ENCODE measurements at places on chromosomes 4 and X. TPM values are rescaled to one million over a fixed set of nuclear protein-coding genes. Genes with fewer than 3 reads are reported as not detected.

VSIG4 gene
- not detected for total RNA-seq

NKX6-1 gene
- total RNA-seq, result not detected

RBM47 gene
- total RNA-seq, result 3.2 TPM

NR0B1 gene
- not detected for total RNA-seq

FGG gene
- total RNA-seq, result not detected

ANXA5 gene
- 809 TPM for total RNA-seq

NEIL3 gene
- total RNA-seq, result 1.2 TPM

H2BW2 gene
- total RNA-seq, result not detected

PCDH10 gene
- 73.0 TPM for total RNA-seq

CT47B1 gene
- not detected for total RNA-seq

ACE2 gene
- total RNA-seq, result not detected

PCDH18 gene
- total RNA-seq, result 30.0 TPM

CYP2U1 gene
- total RNA-seq, result 17.8 TPM
